NCI-H2227 treated with DMSO at 0.1 percent for 48 hours (cell line): ENCODE measurements at places on chromosomes 16 and 17.
A peak's percentile ranks its signal among the peaks of the same experiment; 100 is the strongest.

DNA sequence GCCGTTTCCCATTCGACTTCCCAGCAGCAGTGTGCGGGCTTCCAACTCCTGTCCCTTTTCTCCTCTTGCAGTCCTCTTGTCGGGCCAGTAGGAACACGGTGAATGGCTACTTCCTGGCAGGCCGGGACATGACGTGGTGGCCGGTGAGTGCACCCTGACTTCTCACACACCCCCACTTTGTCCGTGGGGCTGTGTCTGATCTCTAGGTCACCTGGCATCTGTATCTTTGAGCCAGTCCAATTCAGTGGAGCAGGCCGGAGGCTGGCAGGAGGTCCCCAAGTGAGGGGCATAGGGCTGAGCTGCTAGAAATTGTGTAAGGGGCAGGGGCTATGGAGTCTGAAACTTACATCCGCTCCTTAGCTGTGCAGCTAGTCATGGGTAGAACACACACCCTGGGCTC is 6.6 kb downstream of the SLC5A10 start:
- no peak for DNase-seq

DNA sequence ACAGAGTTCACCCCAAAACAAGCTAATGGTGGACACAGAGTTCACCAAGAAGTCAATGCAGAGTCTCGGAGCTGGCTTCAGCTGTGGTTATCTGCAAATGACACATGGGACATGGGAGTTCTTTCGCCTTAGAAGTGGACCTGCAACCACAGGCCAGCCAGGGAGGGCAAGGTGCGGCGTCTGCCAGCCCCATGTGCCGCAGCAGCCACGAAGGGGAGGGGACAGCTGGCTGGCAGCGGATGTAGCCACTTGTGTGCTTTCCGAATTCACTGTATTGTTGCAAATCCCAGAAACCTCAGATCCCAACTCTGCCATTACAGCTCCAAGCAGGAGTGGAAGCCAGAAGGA is 24.8 kb downstream of the LMF1 start:
- no peak for DNase-seq

GRCh38 chr16:7077636-7078035 is 255.0 kb upstream of the RBFOX1 start:
- no peak for DNase-seq

- no peak for DNase-seq
Measured at GRCh38 chr17:73802314-73802713, 158.1 kb upstream of the SDK2 start.

GRCh38 chr17:30199600-30199999 is 35.9 kb downstream of the SLC6A4 start:
- DNase-seq: no peak

DNA sequence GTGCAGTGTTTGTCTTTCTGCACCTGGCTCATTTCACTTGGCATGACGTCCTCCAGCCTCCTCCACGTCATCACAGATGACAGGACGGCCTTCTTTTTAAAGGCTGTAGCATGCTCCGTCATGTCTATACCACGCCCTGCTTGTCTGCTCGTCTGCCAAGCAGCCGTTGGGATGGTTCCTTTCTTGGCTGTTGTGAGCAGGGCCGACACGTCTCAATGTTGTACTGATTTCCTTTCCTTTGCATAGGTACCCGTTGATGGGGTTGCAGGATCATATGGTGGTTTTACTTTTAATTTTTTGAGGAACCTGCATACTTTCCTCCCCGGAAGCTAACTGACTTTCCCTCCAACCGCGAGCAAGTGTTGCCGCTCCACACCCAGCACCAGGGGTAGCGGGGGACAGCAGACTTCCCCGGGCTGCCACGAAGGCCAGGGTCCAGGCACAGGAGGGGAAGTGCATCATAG is 212.2 kb upstream of the ZNF469 start:
- no peak for DNase-seq

GRCh38 chr17:55383771-55384642 is 37.6 kb downstream of the MMD start:
- DNase-seq: no peak

DNA sequence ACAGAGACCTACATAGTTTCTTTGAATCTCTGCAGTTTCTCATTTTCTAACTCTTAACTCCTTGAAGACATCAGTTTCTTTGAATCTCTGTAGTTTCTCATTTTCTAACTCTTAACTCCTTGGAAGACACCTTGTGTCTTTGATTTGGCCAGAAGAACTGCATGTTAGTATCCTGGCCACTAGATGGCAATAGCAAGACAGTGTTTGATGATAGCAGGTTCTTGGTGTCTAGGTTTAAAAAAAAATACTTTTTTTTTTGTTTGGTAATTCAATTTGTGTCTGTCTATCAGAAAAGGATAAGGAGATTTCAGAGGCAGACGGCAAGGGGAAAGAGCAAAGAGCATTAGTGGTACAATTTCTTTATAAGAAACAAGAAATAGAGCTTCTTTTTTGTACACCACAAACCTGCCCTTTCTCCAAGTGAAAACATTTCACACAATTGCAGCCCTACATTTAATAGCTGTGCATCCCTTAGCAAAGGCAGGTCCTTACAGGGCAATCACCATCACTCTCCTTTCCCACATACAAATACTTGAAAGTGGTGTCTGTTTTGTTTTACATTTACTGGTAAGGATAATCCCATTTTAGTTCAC is 1324.9 kb upstream of the CDH8 start:
- DNase-seq: no peak

GRCh38 chr16:77637940-77638339 is 84.4 kb upstream of the NUDT7 start:
- no peak for DNase-seq

DNA sequence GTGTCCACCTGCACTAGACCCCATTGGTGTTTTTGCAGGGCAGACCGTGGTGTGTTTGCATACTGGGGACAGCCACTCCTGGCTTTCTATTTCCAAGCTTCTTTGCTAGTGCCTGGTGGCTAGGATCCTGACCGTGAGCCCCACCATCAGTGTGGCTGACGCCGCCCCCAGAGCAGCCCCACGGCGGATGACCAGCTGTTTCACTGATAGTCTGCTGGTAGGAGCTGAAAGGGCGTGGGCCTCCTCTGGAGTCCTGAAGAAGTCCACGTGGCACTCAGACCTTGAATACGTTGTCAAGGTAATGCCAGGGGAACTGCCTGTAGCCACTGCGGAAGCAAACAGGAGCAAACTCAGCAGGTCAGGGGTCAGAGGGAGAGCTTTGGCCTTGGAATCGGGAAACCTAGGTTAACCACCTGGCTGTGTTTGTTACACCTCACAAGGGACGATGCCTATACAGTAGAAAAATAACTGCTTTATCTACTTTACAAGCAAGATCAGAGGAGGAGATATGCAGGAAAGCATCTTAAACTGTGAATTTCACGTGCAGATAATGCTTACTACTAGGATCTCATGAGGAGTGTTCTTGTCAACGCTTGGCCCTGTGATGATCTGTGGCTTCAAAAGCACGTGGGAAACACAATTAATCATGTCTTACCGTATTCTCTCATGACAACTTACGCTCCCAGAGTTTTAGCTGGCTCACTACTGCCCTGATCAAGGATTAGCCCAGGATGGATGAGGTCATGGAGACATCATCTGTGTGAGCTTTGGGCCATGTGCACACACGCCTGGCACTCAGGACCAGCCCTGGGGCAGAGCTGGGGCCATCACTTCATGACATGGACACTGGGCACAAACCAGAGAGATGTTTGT is 30.3 kb downstream of the ALDH3A2 start:
- DNase-seq: no peak

DNA sequence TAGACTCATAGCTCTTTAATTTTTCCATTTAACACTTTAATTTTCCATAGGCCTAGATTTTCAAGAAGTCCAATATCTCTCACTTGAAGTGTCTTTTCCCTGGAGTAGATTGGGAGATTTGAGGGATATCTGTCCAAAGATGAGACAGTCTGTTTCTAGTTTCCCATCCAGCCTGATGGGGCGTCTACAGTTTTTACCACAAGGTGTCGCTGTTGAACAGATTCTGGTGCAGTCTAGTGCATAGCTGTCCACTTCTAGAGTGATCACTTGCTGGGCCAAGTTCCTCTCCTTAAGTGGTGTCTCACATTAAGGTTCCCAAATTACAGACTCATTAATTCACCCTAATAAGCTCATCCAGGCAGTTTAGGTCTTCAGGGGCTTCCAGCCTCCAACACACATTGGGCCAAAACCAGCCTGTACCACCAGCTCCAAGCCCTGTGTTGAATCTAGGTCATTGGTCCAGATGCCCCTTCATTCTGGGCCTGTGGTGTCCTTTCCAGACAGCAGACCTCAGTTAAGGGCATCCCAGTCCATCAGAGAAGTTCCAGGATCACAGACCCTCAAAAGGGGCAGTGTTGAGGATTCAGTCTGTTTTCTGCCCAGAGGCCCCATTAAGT is 9.4 kb downstream of the SNX20 start:
- no peak for DNase-seq

- DNase-seq: no peak
Measured at GRCh38 chr17:76246080-76247066, 6.1 kb upstream of the RNF157 start.

GRCh38 chr16:79303206-79303605 is 297.3 kb downstream of the MAF start:
- peak; percentile 46 for DNase-seq

- DNase-seq: no peak
Measured at GRCh38 chr17:80441133-80441578, 26.2 kb downstream of the ENDOV start.

DNA sequence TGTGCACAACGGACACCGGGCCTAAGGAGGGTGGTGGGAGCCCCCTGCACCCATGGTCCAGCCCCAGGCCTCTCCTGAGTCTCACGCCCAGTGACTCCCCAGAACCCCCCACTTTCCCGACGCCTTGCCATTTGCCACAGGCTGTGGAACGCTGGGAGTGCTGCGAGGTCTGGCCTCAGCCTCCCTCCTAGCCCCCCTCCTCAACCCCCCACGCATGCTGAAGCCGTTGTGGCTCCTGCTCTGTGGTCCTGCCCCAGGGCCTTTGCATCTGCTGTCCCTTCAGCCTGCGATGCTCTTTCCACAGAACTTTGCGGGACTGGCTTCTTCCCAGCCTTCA is 226.0 kb upstream of the GSE1 start:
- DNase-seq: no peak

DNA sequence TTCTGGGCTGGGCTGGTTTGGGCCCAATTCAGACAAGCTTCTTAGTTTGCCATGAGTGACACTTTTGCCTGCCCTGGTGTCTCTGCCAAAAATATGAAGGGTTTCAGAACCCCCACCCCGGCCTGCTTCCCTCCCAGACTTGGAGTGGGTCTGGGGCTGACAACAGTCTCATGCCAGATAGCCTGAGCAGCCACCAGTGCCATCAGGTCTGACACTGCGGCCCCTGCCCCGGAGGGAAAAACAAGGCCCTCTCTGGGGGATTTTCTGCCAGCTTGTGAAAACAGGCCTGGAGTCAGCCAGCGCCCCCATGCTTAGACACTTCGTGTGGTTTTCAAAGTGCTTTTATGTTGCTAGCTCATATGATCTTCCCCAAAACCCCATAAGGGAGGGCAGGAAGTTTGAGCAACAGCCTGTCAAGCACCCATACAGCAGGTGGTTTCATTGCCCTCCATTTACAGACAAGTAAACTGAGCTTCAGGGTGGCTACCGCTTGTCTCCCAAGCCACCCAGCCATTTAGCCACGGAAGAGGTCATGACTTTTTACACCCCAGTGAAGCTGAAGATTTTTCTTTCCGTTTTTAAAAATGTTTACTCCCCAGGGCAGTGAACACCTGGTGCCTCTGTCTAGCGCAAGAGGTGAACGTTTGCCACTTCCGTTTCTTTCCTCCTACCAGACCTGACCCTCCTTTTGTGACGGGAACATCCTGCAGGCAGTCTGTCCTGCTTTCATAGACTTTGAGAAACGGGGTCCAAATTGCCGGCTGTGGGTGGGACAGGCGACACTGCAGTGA is 300.6 kb downstream of the SEC14L1 start:
- DNase-seq: no peak

DNA sequence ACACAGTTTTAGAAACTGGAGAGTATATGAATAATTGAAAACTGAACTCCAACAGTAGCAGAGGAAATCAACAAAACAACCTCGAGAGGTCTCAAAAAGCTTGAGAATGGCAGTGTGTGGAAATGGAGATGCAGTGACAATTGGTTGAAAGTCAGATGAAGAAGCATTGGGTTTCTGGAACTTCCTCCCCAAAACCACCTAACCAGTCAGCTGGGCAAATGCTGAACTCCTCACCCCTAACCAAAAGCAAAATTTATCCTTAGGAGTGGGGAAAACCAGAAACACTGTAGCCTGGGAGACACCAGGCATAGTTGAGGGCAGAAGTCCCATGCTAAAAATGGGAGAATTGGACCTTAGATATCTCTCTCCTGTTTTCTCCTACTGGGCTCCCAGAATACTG is 109.9 kb downstream of the TANC2 start:
- DNase-seq: no peak

DNA sequence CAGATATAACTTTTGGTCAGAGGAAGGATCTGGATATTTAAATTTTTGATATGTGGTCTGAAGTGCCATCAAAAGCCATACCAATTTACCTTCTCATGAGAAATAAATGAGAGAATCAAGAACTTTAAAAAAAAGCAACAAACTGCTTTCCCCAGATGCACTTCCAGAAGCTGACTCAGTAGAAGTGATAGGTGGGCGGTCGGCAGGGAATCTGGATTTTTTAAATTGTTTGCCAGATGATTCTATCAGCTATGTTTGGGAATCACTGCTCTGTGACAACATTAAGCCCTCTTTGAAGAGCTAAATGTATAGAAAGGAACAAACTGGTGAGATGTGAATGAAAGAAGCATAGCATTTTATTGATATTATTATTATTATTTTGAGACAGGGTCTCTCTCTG is 19.2 kb downstream of the CDH3 start:
- no peak for DNase-seq

GRCh38 chr16:85600078-85600477 is 13.0 kb upstream of the GSE1 start:
- no peak for DNase-seq

GRCh38 chr17:31834448-31834847 is 24.6 kb downstream of the COPRS start:
- DNase-seq: no peak

GRCh38 chr16:15976929-15977637 is 27.7 kb downstream of the ABCC1 start:
- no peak for DNase-seq

DNA sequence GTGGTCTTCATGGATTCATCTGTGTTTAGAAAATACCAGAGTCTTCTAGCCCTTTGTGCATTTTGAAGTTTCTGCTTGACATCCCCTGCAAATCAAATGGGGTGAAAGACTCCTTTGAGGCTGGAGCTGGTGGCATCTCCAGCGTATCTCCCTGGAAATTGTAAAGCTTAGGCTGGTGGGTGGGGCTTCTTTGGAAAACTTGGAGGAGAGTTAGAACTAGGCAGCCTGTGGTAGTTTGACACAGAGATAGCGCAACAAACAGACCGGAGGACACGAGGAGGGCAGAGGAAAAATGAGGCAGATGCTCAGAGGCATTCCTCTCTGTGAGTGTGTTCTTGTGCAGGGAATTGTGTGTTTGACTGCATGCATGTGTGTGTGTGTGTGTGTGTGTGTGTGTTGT is 116.3 kb downstream of the IRX5 start:
- DNase-seq: no peak

GRCh38 chr16:88005181-88005581 is 53.9 kb downstream of the BANP start:
- no peak for DNase-seq

- no peak for DNase-seq
Measured at GRCh38 chr16:87086156-87086555, 231.0 kb downstream of the C16orf95 start.
